ENCODE measurements at places on chromosomes 3 and 15. TPM values are rescaled to one million over a fixed set of nuclear protein-coding genes. Genes with fewer than 3 reads are reported as not detected.

NR2E3 gene
- total RNA-seq: not detected

- no peak for DNase-seq
Observed at GRCh38 chr15:81351651-81352050, 22.4 kb downstream of the TMC3 start.

DZIP1L gene
- total RNA-seq: 0.16 TPM

DNA sequence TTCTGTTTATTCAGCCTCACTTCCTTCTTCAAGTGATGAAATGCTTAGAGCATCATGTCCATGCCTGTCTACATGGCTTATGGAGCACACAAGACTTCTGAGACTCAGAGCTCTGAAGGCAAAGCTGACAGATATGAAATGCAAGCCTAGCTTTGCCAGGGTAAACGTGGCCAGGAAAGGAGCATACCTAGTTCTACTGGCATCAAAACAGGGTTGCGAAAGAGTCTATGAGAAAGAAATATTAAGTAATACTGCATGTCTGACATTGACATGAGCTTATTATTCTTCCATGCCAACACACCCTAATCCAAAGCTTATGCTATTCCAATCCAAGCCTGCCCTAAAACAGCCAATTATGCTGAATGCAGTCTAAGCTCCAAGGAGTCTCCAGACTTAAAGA, 391.5 kb downstream of the ERC2 start:
- no peak for DNase-seq

DNA sequence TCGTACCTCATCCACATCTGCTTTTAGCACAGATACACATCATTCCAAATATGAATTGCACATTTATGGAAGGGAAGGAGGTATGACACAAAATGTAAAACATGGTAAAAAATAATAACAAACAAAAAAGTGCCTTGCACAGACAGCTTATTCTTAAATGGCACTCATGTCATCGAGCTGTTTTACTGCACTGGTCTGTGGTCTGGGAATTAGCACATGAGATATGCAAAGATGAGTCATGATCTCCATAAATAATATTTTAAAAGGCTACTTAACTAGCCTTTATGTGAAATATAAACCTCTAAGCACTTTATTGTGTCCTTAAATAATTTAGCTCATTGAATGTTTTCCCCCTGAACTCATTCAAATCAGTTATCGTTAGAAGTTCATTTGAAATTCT, 142.2 kb upstream of the ZNF385D start:
- no peak for DNase-seq

DNA sequence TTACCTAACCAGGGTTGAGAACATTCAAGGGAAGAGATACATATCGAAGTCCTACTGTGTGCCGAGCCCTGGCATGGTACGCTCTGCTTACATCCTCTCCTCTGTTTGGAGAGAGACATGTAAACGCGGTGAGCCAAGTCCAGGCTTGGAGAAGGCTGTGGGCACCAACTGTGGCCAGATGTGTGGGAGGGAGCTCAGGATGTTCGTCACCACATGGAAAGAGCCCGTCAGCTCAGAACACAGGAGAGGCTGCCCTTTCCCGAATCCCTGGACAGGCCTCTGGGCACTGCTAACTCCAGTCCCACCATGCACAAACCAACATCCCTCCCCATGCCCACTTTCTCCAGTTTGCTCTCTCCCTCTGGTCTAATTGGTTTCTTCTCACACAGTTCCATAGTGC, 43.0 kb downstream of the MESD start:
- DNase-seq: no peak

DNA sequence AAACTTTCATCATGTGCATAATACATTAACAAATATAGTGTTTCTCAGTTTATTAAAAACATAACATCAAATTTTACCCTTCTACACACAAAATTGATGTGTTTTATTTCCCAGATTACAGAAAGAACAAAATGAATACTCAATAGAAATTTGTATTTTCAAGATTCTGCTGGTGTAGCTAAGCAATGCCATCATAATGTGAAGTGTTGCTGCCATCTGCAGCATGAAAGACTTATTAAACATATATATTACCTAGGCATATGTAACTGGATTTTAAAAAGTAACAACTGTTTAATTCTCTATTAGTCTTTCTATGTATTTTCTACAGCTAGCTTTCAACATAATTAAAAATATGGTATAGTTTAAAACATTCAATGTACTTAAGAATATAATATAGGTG, 27.5 kb downstream of the PLSCR5 start:
- no peak for DNase-seq

GRCh38 chr3:74353039-74353438, 261.4 kb downstream of the CNTN3 start:
- DNase-seq: no peak

GRCh38 chr15:68199340-68199739, 5.8 kb downstream of the CALML4 start:
- DNase-seq: no peak

CLK3 gene
- 107 TPM for total RNA-seq

CHRNA7 gene
- total RNA-seq: not detected

DNA sequence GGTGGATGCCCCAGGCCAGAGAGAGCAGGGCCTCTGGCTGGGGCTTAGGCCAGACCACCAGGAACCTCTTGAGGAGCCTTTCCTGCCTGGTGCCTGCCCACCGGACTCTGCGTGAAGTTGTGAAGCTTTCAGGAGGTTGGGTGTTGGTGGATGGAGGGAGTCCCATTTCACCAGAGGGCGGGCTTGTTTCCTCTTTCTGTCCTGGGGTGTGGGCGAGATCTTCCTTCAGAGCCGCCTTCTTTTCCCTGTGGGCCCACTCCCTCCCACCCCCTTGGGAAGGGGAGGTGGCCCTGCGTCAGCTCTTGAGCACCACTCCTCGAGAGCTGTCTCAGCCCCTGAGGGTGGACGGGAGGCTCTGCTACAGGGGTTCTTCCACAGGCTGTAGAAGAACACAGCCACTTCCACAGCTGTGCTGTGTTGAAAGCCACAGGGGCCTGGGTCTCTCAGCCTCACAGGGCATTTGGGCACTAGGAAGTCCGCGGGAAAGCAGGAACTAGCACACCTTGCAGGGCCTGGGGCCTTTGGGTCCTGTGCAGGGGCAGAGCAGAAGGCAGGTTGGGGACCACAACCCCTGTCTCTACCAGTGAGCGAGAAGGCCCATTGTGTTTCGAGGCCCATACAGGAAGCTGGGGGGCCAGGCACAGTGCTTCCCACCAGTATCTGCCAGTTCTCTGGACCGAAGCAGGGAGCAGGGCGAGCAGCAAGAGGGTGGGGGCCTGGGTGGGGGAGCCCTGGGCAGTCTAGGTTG, 2.1 kb downstream of the AMIGO3 start:
- DNase-seq: no peak

P3H2 gene
- total RNA-seq: not detected

GYG1 gene
- 34.1 TPM for total RNA-seq

KLHL40 gene
- total RNA-seq: not detected

GRCh38 chr15:70406617-70407335, 309.1 kb upstream of the TLE3 start:
- DNase-seq: no peak

DNA sequence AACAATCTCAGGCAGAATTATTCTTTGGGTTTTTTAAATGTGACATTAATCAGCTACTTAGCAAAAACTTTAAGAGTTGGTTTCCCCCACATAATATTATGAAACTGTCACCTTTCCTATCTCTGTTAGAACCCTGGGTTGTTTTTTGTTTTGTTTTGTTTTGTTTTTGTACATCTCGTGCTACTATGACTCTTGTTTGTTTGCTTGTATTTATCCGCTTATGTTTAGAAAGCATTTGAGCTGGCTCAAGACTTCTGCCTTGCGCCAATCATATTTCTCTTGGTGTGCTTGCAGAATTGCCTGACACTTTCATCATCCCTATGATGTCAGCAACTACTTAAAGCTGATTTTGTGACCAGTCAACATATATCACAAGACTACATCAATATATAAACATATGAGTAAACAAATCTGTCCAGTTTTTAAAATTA, 116.9 kb downstream of the DCLK3 start:
- DNase-seq: no peak

GRCh38 chr3:45659661-45660566, 29.3 kb upstream of the SACM1L start:
- DNase-seq: no peak

DNA sequence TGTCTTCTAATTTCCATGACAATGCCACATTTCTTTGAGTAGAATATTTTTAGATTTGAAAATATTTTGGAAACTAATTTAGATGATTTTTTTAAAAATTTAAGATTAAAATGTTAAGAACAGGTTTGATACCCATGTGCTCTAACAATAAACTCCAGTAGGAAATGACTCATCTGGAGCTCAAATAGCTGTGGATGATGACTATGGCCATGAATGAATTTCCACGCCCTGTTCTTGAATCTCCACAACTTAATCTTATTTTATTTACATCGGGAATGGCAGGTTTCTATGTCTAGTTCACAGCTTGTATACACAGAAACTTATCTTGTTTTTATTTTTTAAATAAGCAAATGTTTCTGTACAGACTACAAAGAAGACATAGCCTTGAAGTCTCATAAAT, 726.8 kb downstream of the NAALADL2 start:
- DNase-seq: no peak

GPR171 gene
- total RNA-seq: 191 TPM

DNA sequence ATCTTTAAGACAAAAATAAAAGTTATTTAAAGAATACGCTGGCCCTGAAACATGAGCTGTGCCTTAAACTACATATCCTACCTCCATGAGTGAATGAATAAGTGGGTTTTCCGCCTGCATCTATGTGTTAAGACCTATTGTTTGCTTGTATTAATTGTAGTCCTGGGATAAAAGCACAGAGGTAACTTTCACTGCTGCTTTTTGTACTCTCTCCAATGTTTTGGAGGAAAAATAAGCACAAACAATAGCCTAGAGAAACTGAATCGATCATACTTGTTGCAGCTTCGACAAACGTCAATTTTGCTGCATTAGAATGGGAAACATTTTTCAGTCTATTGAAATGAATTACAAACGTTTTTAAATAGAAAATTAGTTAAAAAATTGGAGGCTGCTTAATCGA, 1.3 kb upstream of the CTNNB1 start:
- no peak for DNase-seq

ARRDC4 gene
- total RNA-seq: 1.5 TPM

- DNase-seq: peak; percentile 68
Observed at GRCh38 chr3:185353823-185354614, 8.9 kb upstream of the MAP3K13 start.

Measured in activated T-helper 1 cell treated with anti-CD3 and anti-CD28 coated beads, Interleukin-12 subunit alpha, Interleukin-12 subunit beta, Interleukin-2, Interleukin-4 antibody, amounts not matched to agents 30 ng/mL and 10 ng/mL and 1 ng/mL, durations not matched to agents 14 hours and 24 hours and 36 hours (primary cell).